Kidney tubule cell (primary cell): ENCODE measurements at places on chromosomes 16 and 17.

GRCh38 chr17:17403899-17404576 lies 72.8 kb upstream of the MED9 start:
- DNase-seq = no peak

DNA sequence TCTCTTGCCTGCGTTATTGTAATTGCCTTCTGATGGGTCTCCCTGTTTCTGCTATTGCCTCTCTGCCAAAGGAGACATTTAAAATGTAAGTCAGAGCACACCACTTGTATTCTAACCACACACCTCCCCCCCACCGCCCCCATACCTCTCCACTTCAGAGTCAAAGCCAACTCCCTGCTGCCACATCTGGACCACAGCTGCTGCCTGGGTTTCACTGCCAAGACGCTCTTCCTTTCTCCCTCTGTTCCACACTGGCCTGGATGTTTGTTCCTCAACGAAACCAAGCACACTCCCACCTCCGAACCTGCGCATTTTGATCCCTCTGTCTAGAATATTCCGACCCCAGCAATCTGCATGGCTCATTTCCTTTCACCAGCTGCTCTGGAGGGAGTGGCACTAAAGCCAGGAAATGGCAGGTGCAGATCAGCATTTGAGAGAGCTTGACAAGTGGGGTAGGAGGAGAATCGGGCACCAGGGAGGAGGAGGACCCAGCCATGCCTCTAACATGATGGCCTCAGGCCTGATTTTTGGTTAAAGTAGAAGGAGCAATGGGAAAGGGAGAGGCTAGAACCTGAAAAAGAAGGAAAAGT lies 92.4 kb upstream of the HS3ST2 start:
- DNase-seq = no peak

- DNase-seq = no peak
Measured at GRCh38 chr17:20992416-20992815, 50.4 kb downstream of the USP22 start.

DNA sequence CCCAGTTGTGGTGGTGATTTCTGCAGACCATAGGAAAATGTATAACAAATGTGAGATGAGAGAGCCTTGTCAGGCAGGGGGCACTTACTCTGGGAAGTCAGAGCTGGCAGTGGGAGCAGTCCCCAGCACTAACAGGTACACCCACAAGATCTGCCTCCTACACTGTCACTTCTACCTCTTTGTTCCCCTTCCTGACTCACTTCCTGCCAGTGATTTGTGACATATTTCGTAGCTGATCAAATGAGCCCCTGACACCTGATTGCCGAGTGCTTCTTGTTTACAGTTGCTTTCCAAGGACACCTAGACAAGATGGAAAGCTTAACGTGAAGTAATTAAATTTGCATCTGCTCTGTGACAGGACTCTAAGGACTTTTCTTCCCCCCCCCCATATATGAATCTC lies 40.5 kb downstream of the FTO start:
- DNase-seq = peak; percentile 70

DNA sequence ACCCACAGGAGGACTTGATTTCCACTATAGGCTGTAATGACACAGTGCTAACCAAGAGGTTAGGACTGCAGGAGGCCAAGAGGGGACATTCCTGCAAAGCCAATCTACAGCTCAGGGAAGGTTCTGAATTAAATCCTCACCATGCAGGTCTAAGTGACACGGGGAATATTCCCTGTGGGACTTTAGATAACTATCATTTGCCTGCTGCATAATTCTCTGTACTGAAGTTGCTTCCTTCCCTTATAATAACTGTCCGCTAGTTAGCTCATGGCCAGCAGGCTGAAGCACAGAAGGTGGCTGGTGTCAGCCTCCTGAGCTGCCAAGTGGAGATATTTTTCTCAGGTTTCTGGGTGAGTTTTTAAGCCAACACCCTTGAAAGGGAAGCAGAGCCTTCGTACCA lies 74.6 kb upstream of the SOX9 start:
- no peak for DNase-seq

DNA sequence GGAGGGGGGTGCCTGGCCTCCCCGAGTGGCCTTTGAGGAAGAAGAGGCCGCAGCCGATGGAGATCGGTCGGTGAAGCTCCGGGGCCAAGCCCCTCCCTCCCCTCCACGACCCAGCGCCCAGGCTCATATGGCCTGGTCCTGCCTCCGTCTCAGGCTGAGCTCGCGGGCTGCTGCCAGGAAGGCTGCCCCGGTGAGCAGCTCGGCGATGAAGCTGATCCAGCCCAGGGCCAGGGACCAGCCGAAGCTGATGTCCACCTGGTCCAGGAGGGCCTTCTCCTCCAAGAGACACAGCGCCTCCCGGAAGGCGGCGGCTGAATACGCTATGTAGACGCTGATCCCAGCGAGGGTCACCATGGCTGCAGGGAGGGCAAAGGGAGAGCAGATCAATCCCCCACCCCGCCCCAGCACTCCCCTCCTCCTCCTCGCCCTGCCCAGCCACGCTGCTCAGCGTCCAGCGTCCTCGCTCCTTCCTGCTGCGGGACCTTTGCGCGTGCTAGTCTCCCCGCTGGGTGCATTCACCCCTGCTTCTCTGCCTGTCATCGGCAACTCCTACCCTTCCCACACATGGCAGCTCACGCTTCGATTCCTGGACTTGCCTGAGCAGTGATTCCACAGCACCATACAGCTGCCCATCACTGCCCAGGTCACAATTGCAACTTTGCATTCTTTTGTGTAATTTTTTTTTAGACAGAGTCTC lies 20.5 kb downstream of the TMEM114 start:
- peak; percentile 14 for DNase-seq

DNA sequence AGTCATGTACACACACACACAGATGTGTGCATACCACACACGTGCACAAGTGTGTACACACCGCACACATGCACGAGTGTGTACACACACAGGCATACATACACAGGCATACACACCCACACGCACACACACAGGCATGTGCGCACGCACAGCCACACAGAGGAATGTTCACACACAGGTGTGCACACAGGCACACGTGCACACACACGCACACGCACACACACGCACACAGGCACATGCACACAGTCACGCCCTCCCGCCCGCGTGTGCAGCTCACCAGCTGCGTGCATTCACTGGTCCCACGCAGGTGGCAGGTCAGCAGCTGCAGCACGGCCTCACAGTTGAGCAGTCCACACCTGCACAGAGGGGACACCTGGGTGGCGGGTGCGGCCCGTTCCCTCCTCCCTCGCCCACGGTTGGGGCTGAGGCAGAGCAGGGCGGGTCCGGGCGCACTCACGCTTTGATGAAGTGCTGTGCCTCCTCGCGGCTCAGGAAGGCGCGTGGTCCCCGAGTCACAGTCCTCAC lies 7.7 kb downstream of the TEPSIN start:
- no peak for DNase-seq

GRCh38 chr16:68447653-68448359 lies 502 bp downstream of the SMPD3 start:
- DNase-seq = no peak

DNA sequence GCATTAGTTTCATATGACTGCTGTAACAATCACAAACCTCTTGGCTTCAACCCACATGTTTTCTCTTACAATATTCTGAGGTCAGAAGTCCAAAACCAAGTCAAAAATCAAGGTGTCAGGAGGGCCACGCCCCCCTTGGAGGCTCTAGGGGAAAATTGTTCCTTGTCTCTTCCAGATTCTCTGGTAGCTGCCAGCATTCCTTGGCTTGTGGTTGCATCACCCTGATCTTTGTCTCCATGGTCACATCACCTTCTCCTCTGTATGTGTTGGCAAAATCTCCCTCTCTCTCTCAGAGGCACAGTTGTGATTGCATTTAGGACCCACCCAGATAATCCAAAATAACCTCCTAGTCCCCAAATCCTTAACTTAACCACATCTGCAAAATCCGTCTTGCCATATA lies 105.8 kb downstream of the GAS7 start:
- no peak for DNase-seq

DNA sequence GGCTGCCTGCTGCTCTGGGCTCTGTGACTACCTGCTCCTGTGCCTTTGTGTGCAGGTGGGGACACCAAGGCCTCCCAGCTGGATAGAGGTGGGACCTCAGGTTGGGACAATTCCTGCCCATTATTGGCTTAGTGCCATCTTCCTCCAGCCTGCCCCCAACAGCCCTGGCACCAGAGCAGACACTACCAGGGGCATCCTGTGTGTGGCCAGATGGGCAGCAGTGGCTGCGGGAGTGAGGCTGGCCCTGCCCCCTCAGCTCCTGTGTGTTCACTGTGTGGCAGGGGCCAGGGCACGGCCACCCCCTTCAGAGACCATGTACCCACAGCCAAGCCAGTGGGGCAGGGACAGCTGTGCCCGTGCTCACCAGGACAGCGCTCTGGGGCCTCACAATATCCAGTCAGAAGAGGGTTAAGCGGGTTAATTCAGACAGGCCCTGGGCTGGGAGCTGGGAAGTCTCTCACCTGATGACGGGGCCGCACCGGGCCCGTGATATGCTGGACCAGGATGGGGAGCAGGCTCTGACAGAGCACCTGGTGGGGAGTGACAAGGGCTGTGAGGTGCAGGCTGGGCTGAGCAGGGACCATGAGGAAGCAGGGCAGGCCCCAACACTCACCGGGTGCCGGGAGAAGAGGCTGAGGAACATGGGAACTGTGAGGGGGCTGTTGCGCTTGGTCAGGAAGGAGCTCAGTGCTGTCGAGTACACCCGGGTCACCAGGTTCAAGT lies 13.0 kb downstream of the MYBBP1A start:
- DNase-seq = no peak

DNA sequence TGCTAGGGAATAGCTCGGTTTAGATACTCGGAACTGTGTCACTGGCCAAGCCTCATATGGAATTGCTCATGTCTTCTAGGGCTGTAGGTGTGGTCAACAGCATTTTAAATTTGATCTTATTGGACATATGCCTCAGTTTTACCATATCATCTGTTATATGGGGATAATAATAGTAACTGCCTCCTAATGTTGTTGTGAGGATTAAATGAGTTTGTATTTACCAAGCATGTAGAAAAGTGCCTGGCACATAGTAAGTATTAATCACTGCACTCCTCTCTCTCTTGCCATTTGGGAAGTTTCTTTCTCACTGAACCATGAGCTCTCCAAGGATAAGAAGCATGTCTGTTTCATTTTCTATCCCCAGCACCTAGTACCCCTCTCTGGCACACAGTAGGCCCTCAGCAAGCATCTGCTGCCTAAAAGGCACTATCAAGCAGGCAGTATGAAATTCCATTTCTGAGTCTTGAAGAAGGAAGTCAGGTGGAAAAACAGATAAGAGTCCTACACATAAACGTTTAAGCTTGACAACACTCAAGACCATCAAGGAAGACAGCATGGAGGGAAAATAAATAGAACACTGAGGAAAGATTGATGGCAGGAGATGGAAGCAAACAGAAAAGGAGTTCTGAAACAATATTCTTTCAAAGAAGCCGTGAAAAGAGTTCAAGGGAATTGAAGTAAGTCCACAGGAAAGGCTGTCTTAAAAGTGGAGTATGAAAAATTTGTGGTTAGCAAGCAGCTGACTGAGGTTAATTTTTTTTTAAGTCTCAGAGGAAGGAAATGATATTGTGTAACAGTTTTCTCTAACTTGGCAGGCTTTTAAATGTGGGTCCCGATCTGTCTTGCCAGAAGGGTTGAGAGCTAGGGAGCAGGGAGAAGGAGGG lies 2.2 kb upstream of the ATP6V0A1 start:
- DNase-seq = peak; percentile 61

- DNase-seq = peak; percentile 61
Measured at GRCh38 chr16:1543085-1543896, 9.8 kb downstream of the TMEM204 start.

DNA sequence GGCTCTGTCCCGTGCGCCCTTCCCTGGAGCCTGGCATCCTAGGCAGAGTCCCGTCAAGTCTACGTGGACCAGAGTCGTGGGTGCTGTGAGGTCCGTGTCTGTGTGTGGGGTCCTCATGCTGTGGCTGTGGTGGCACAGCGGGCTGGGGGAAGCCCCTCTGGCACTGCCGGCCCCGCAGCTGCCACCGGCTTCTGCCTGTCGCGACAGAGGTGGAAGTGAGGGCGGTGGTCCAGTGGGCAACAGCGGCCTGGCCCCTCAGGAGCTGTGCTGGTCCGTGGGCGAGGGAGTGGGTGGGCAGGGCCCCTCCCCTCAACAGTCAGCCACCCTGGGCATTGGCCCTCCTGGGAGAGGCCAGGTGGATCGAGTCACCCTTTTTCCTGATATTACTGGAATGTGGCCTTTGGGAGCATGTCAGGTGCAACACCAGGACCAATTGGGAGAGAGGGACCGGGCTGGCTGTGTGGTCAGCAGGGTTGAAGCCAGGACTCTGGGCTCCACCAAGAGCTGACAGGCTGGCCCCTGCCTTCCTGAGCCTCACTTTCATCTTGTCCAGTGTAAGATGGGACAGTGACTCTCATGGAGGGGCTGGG lies 11.9 kb downstream of the BAIAP2 start:
- DNase-seq = peak; percentile 56

- DNase-seq = peak; percentile 75
Measured at GRCh38 chr16:56965149-56966092, 3.7 kb downstream of the CETP start.

DNA sequence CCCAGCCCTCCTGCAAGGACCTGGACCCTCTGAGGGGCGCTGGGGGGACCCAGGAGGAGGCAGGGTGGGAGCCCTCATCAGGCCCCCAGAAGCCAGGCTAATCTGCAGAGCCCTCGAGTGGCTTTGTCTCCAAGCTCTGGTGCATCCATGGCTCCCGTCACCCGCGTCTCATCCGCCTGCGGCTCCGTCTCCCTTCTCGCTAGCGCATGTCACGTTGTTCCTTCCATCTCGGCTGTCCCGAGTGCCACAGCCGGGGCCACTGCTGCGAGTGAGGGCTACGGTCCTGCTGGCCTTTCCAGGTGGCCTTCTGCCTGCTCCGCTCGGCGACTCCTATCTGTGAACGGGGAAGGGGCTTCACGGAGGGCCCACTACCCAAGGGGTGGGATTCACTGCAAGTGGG lies 53.6 kb downstream of the ZFPM1 start:
- no peak for DNase-seq

DNA sequence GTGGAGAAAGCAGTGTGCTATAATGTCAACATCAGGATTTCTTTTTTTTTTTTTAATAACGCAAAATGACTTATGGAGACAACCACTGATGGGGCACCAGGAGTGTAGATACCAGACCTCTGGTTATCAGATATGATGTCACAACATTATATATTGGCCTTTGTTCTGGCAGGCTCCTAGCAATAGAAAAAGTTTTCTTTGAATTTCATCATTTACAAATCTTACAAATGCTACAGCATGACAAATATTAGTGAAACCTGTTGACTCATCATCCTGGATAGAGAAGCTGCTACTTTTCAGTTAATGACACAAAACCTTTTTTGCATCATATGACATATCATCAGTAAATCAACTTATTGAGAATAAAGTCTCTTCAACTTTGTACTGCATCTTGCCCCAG lies 6.1 kb downstream of the THUMPD1 start:
- no peak for DNase-seq
